Stimulated activated CD8-positive, alpha-beta memory T cell treated with anti-CD3 and anti-CD28 coated beads, Interleukin-15, amount 100 ng/mL, for 48 hours (primary cell): ENCODE measurements at places on chromosomes 11 and 22.

- DNase-seq: no peak
Observed at GRCh38 chr11:21053466-21053865, 384.1 kb downstream of the NELL1 start.

GRCh38 chr22:44623771-44624510 is 78.1 kb upstream of the PRR5 start:
- DNase-seq: no peak

DNA sequence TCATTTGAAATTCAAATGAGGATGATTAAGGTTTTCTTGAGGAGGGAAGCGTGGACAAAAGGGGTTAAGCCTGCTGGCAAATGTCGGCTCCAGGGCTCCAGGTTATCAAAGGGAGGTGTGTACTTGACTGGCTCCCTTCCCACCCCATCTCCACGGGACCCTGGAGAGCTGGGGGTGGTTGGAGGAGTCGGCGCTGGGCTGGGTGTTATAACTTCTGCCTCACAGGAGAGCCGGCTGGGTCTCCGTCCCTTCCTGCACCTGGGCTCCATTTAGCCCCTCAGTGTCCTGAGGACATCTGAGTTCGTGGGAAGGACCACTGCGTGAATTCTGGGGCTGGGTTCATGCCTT is 15.6 kb downstream of the POU2F3 start:
- no peak for DNase-seq

GRCh38 chr11:113554526-113554925 is 79.3 kb upstream of the DRD2 start:
- no peak for DNase-seq

- DNase-seq: no peak
Observed at GRCh38 chr22:21727768-21728167, 7.8 kb downstream of the YPEL1 start.

- DNase-seq: no peak
Observed at GRCh38 chr11:67010296-67010905, 12.5 kb upstream of the SYT12 start.

DNA sequence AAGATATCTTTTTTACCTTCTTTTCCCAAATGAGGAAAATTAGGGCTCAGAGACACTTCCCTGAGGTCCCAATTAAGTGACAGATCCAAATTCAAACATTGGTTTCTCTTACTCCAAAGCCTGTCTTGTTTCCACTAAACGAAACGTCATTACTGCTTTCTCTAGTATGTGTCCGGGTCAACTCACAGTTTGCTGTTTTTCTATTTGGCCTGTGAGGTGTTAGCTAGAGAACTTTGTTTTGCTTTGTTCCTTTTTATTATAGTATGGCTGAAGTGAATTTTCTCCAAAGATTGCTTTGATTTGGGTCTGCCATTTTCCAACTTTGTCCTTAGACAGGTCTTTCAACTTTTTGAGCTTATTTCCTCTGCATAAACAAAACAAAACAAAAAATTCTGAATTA is 179.6 kb downstream of the UVRAG start:
- no peak for DNase-seq

DNA sequence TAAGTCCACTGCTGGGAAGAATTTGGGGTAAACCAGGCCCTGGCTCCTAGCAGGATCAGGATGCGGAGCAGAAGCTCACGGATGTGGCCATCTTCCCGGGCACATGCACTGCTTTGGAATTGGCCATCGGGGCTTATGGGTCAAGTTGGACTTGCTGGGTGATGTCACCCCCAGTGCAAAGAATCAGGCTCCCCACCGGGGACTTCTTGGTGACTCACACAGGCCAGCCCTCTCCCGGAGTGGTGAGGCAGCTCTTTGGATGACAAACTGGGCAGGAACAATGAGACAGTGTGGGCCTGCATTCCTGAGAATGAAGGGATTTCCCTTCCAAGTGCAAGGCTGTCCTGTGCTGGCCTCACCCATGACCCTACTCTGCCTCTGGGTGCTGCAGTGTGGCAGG is 128.8 kb upstream of the ANO1 start:
- no peak for DNase-seq

DNA sequence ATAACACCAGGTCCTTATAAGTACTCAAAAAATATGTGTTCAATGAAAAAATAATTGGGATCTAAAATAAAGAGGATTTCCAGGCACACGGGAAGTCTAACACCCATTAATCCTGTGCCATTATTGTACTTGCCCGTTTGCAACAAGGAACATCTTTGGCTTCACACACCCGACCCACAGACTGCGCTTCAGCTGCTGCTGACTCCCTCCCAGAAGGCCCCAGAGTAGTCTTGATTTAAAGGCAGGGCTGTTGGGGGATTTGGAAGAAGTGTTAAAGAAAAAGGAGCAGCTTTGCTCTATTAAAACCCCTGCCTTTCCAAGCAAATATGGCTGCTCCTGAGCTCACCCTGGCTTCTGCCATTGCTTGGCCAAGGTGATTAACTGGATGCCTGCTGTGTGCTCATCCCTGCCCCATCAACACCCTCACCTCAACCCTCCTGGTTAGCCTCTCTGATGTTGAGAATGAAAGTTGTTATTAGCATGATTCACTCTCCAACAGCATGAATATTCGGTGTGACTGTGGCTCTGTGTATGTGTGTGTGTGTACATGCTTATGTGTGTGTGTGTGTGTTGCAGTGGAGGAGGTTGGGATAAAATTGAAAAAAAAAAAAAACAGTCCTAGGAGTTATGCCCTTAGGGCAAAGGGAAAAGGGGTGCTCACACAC is 76.1 kb downstream of the KIRREL3 start:
- no peak for DNase-seq

DNA sequence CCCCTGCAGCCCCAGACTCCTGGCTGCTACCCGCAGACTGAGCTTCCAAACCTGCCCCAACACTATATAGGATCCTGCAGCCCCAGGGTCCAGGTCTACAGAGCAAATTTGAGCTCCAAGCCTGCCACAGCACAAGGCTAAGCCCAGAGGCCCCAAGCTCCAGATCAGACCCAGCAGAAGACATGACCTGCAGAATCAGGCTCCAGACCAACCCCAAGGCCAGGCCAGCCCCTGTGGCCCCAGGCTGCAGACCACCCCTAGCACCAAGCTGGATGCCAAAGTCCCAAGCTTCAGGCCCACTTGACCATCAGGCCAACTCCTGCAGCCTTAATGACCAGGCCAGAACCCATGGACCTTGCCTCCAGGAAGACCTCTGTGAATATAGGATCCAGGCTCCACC is 145.3 kb downstream of the DLG2 start:
- DNase-seq: no peak

DNA sequence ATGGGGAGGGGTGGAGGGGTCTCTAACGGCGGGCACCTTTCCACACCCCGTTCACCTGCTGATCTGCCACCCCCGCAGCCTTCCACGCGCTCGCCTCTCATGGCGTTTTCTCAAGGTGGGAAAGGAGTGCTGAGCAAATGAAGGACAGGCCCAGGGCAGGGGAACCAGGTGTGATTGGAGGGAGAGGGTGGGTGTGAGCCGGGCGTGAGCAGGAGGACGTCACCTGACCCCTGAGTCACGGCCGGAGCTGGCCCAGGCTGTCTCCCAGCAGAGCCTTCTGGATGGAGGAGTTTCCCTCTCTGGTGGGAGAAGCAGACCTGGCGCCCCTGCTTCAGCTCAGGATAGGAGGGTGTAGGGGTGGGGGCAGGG is 14.0 kb upstream of the ARHGAP8 start:
- DNase-seq: no peak

DNA sequence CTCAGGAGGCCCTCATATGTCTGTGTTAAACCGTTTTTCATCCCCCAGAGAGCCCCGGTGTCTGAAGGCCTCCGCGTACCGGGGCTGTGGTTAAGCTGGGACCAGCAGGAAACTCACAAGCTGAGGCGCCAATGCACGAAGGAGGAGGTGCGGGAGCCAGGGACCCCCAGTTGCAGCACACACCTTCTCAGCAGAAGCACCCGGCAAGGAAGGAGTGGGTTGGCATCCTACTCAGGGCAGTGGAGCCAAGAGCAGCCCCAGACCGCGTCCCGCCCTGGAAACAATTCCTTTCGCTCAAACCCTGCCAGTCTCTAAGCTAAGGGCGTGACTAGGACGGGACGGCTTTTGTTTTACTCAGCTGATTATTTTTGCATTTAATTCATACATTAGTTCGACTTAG is 726.9 kb downstream of the BRD1 start:
- DNase-seq: no peak

GRCh38 chr11:116777056-116777455 is 4.3 kb upstream of the BUD13 start:
- no peak for DNase-seq

- no peak for DNase-seq
Observed at GRCh38 chr11:116193321-116194131, 579.3 kb downstream of the BUD13 start.

DNA sequence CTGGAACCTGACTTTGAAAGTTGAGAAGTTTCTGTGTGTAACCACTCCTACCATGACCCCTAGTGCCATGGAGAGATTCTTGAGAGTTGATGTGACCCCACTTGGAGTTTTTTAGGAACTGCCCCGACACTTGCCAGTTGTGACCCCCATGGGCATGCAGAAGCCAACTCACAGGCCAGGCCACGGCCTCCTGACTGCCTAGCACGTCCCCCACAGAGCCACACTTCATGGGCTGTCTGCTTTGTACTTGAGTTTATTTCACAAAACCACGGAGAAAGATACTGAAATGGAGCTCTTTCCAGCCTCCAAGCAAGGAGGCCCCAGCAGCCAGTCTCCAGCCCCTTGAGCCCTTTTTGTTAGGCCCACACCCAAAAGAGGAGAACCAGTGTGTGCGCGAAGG is 8.4 kb downstream of the CYB5R2 start:
- DNase-seq: no peak

DNA sequence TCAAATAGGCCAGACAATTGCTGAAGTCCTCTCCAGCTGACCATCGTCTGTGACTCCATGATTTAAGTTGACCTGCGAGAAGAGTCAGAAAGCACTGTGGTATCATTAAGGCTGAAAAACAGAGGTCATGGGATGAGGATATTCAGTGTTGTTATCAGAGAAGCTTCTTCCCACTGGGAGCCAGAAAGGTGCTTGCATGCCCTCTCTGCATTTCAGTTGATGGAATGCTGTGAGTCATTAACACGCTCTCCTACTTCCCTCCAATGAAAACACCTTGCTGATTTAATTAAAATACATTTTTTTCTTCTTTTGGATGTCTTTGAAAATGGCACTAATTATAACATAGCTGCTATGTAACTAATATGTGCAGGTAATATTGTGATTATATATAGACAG is 667.0 kb downstream of the NTM start:
- no peak for DNase-seq

GRCh38 chr11:116379185-116379828 is 393.5 kb downstream of the BUD13 start:
- DNase-seq: no peak

GRCh38 chr22:50140615-50141014 is 29.9 kb upstream of the PANX2 start:
- no peak for DNase-seq

DNA sequence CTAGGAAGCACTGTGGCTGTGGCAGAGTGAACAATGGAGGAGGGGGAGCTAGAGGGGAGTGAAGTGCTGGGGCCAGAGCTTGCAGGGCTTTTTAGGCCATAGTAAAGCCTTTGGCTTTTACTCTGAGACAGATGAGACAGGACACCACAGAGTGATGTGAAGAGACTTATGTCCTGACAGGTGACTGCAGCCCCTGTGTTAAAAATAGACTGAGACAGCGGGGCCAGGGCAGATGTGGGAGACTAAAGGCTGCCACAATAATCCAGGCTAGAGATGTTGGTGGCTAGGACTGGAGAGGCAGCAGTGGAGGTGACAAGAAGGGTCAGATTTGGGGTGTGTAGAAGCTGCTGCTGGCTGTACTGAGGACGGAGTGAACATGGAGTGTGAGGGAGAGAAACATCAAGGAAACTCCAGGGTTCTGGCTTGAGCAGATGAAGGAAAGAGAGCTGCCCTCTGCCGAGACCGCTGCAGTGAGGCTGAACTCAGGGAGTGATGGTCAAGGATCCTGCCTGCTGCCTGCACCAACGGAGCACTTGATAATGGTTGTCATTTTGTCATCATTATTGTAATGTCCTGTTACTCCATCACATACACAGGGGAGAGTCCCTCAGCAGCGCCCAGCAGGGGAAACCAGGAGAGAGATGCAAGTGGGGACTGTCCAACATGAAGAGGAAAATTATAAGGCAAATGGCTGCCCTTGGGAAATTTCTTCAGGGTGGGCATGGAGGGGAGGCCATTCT is 27.4 kb downstream of the SLC43A1 start:
- DNase-seq: no peak

- DNase-seq: no peak
Observed at GRCh38 chr22:27440304-27440865, 361.2 kb downstream of the MN1 start.

DNA sequence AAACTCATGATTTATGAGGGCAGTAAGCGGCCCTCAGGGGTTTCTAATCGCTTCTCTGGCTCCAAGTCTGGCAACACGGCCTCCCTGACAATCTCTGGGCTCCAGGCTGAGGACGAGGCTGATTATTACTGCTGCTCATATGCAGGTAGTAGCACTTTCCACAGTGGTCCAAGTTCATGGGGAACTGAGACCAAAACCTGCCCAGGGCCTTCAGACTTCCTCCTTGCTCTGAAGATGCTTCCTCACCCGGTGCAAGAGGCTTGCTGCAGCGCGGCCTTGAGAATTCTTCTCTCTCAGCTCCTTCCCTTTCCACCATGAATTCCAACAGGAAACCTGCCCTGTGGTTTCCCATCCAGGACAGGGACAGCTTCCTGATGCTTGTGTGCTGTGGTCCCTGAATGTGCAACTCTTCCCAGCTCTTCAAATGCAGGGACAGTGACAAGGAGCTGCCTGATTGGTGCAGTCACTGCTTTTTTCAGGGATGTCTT is 53.9 kb downstream of the GGTLC2 start:
- DNase-seq: no peak

DNA sequence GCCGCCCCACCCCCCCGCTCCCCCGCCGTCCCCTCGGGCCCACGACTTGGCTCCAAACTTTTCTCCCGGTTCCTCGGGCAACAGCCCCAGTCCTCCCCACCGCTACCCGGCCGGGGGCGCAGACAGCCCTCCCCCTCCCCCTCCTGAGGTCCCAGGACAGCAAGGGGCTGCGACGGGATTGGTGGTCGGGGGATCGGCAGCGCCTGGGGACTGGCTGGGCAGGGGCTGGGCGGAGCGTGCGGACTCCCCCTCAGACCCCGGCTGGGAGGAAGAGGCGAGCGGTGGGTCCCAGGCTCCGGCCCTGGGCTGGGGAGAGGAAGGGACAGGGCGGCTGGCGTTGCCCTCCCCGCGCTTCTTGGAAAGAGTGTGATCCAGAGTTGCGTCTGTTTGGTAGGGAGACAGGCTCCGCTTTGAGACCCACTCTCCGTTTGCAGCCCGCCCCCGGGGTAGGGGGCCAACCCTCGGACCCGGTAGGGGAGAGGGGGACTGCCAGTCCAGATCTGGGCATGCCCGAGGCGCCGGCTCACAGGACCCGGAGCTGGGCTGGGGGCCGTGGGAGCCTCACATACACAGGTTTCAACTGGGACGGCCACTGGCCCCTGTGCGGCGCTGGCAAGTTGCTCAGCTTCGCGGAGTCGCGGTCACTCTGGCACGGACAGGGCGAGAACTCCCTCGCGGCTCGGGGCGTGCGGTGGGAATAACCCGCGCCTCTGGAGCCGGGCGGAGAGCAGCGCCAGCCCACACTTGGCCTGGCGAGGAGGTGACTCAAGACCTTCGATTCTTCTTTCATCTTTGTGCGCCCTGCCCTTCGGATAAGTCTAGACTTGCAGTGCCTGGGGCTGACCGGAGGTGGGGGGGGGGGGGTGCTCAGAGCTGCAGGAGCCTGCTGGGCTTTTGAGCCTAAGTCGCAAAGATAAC is 999 bp downstream of the TSKU start:
- DNase-seq: no peak
